Activated naive CD8-positive, alpha-beta T cell treated with anti-CD3 and anti-CD28 coated beads, Interleukin-2, amount 50 U/mL, for 24 hours (primary cell): ENCODE measurements at places on chromosomes 3 and 15.

DNA sequence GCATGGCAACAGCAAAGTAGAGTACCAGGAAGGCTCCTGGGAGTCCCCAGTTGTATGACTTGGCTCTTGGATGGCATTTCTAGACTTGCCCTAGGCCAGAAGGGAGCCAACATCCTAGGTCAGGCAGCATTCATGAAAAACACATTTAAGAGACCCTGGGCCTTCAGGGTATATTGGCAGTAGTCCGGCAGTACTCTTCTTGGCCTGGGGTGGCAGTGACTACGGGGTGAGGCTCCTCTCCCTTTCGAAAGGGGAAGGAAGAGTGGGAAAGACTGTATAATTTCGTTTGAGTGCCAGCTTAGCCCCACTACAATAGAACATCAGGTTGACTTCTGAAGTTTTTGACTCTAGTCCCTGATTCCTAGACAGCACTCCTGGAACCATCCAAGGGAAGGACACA lies 136.4 kb downstream of the ZIC4 start:
- DNase-seq: no peak

- DNase-seq: no peak
These were observed 230.7 kb downstream of the CADPS start for GRCh38 chr3:62644493-62644892.

GRCh38 chr3:128620268-128620691 lies 30.3 kb downstream of the RPN1 start:
- peak; percentile 31 for DNase-seq

DNA sequence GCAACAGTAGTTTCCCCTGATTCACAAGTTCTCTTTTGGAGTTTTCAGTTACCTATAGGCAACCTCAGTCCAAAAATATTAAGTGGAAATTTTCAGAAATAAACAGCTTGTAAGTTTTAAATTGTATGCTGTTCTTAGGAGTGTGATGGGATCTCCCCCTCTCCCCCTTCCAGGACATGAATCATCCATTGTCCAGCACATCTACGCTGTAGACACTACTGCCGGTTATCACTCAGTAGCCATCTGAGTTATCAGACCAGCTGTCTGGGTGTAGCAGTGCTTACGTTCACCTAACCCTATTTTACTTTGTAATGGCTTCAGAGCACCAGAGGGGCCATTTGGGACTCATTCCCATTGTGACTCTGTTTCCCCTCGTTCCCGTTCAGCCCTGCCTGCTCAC lies 96.7 kb upstream of the PLXNA1 start:
- no peak for DNase-seq

- no peak for DNase-seq
These were observed 64.2 kb downstream of the FAM43A start for GRCh38 chr3:194749631-194750490.

DNA sequence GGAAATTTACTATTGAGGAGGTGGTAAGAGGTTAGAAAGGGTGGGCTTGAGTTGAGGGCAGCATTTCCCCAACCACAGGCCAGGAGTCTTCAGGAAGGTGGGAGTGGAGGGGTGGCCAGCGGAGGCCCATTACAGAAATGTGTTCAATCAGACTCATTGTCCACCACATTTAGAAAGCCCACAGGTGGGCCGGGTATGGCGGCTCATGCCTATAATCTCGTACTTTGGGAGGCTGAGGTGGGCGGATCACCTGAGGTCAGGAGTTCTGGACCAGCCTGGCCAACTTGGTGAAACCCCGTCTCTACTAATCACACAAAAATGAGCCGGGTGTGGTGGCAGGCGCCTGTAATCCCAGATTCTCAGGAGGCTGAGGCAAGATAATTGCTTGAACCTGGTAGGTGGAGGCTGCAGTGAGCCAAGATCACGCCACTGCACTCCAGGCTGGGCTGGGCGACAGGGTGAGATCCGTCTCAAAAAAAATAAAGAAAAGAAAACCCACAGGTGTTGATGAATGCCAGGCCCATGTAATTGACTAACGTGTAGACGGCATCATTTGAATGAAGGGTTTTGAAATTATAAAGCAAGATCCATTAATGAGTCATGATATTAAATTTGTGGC lies 12.2 kb upstream of the SYNM start:
- DNase-seq: no peak

DNA sequence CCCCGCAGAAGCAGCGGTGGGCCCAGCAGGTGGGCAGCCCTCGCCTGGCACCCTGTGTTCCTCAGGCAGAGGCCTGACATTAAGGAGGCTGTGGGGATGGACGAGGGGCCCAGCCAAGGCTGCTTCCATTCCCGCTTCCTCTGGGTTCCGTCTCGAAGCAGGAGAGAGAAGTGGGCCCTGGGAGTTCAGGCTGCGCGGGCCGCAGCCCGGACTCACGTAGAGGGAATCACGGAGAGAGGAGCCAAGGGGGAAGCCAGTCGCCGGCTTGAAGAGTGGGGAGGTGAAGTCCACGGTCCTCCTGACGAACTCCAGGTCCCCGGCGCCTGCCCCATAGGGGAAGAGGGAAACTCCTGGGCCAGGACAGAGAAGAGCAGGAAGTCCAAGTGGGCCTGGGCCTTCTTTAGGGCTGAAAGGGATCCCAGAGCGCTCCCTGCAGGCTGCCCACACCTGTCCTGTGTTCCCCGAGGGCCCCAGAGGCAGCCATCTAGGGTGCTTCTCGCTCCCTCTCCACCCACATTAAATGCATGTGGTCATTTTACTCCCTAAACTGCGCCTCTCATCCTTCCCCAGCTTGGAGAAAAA lies 37.7 kb downstream of the MUC4 start:
- no peak for DNase-seq

GRCh38 chr15:66859688-66860253 lies 157.7 kb downstream of the SMAD6 start:
- no peak for DNase-seq

DNA sequence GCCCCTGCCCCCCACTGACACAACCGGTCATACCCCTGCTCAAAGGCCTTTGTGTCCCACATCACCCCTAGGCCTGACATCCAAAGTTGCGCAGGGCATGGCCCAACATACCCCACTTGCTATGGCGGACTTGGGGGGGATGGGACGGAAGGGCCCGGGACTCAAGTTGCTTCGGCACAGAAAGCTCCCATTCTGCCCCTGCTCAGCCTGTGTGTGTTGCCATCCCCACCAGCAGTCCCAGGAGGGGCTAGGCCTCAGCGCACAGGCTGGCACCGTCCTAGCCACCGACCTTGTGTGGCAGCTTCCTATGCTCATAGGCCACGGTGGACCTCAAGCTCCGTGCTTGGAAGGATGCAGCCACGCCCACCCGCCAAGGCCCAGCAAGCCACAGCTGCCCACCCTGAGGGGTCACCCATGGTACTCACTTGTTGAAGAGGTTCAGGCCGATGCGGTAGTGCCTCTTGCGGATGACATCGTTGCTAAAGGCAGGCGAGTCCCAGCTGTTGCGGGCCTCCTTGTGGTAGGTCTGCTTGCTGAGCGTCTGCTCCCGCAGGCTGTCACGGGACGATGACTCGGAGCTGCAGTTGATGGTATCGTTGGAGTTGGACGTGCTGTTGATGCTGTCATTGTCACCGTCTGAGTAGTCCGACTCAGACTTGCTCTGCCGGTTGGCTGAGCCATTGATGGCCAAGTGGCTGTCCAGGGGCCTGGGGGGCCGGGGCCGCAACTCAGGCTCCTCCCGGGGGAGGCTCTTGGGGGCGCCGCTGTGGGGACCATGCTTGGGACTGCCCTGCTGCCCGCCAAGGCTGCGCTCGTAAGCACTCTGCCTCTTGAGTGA lies 93.9 kb upstream of the RPL32 start:
- no peak for DNase-seq

GRCh38 chr15:93895976-93896770 lies 335.2 kb upstream of the MCTP2 start:
- no peak for DNase-seq

- DNase-seq: no peak
These were observed 25.6 kb upstream of the LARS2 start for GRCh38 chr3:45362758-45363157.

- no peak for DNase-seq
These were observed 93.3 kb upstream of the CCDC54 start for GRCh38 chr3:107283948-107284347.

- DNase-seq: no peak
These were observed 30.9 kb downstream of the MGLL start for GRCh38 chr3:127791221-127791913.

DNA sequence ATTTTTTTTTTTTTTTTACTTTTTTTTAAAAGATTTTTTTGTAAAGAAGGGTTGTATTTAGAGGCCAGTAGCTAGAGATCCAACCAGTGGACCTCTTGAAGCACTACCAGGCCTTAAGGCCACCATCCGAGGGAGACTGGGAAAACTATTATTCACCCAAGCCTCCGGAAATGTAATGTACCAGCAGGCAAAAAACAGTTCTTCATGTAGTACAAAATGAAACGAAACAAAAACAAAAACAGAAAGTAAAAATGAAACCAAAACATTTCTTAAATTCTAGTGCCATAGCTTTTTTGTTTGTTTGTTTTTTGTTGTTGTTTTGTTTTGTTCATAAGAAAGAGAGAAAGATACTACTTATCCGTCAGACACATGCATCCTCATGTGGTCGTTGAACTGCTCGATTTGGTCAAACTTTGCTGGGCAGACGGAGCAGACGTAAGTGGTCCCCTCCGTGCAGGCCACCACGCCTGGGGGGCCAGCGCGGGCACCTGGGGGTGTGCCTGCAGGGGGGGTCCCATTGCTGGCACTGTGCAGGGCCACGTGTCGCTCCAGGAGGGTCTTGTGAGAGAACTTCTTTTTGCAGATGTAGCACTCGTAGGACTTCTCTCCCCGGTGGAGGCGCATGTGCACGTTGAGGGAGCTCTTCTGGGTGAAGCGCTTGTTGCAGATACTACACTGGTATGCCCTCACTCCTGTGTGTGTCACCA lies 45.0 kb downstream of the TIGIT start:
- no peak for DNase-seq

DNA sequence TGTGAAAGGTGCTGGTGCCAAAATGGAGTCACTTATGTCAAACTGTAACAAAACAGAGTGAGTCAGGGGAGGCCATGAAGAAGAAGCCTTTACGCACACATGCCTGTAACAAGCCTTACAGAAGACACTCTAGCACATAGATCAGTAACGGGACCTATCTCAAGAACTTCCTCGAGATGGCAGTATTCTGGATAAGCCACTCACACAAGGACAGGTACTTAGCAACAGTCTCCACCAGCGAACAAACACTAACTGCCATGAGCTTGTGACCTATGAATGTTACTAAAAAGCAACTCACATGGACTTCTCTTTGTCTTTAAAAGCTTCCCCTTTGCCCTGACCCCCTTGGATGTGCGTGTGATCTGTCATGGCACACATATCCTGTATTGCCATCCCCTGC lies 235.1 kb downstream of the CD47 start:
- DNase-seq: no peak

DNA sequence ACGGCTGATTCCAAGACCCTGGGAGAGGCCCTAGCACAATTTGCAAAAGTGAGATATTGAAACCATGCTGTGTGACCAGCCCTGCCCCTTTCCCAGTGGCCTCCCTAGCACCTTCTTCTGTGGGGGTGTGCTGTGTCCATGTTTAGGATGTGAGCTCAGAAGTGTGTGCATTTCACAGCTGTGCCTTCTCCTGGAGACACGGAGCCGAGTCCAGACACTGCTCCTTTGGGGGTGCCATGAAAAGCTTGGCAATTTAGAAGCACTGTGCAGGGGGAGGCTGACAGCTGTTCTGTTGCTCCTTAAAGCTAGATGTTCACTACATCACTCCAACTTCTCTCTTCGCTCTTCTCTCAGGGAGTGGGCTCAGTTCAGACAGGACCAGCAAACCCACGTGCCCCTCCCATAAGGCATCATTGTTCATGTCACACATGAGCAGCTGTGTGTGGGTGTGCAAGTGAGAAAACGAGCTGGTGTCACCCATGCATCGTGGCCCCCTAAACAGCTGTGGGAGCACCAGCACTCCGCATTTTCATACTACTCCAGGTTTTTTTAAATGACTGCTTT lies 492.6 kb downstream of the GABRG3 start:
- DNase-seq: no peak

- no peak for DNase-seq
These were observed 445.3 kb upstream of the ROBO1 start for GRCh38 chr3:80213086-80213485.

DNA sequence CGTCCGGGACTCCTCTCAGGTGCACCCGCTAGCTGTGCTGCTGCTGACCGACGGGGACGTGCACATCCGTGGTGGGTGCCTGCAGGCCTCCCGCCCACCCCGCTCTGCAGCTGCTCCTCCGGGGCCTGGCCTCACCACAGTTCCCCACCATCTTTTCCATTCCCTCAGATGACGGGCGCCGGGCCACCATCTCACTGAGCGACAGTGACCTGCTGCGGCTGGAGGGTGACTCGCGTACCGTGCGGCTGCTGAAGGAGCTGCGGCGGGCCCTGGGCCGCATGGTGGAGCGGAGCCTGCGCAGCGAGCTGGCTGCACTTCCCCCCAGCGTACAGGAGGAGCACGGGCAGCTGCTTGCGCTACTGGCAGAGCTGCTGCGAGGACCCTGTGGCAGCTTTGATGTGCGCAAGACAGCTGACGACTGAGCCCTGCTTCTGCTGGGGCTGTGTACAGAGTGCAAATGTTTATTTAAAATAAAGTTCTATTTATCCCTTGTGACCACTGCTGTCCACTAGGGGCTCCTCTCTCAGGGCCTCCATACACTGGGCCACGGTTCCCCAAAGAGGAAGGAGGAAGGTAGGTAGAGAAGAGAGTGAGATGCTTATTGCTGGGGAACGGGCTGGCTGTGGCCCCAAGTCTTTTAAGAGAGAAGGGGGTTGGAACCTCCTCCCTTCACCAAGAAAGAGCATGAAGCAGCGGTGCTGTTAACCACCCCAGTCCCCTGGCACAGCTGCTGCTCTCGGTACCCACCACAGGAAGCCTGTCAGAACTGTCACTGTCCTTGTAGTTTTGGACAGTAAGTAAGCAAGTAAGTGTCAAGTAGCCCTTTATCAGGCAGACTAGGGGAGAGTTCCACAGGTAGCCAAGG lies 47.0 kb downstream of the DHX30 start:
- no peak for DNase-seq

DNA sequence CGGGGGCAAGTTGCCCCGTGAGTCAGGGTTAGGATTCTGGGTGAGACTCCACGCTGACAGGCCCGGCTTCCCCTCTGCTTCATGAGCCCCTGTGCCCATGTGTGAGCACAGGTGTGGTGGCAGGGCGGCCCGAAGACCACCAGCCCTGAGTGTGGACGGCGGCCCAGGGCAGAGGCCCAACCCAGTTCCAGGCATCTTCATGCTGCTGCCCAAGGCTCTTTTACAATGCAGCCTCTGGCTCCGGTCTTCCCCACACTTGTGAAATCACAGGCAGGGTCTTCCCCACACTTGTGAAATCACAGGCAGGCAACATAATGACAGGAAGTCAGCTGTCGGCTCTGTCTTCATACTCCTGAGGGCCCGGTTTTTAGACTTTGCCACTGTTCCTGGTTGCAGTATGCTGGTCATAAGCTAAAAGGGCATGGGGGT lies 78.8 kb downstream of the AAGAB start:
- DNase-seq: peak; percentile 41
